ENCODE measurements at places on chromosomes 2 and 18.

- no peak for DNase-seq
Observed at GRCh38 chr18:59432803-59433597, 73.9 kb upstream of the LMAN1 start.

DNA sequence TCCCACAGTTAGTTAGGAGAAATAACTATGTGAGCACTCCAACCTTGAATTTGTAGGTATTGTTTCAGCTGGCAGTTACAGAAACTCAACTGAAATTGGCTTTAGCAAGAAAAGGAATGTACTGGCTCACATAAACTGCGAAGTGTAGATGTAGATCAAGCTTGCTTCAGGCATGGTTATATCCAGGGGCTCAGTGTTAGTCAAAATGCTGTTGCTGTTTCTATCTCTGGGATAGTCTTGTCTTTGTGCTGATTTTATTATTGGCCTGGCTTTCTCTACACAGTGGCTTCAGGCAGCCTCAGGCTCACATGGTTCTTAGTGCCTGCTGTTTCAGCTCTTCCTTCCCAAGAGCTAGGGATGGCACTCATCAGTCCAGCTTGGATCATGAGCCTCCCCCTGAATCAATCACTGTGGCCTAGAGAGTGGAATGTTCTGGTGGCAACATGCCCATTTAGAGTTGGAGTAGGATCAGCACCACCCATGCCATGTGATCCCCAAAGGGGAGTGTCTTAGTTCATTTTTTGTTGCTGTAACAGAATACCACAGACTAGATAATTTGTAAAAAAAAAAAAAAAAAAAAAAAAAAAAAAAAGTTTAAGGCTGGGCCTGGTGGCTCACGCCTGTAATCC is 69.1 kb upstream of the FOXI3 start:
- no peak for DNase-seq

GRCh38 chr2:225117051-225117716 is 74.9 kb upstream of the DOCK10 start:
- no peak for DNase-seq

DNA sequence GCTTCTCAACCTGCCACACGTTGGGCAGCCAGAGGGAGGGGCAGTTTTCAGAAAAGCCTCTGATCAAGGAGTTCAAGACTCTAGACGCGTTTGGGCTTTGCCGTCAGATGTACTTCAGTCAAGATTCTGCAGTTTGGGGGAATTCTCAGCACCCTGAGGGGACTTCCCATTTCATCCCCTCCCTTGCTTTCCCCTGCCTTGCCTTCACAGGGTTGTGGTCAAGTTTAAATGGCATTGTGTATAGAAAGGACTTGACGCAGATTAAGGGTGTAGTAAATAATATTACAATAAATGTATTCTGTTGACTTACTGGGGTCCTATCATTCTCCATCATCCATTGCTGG is 198.3 kb upstream of the NABP1 start:
- DNase-seq = peak; percentile 16

DNA sequence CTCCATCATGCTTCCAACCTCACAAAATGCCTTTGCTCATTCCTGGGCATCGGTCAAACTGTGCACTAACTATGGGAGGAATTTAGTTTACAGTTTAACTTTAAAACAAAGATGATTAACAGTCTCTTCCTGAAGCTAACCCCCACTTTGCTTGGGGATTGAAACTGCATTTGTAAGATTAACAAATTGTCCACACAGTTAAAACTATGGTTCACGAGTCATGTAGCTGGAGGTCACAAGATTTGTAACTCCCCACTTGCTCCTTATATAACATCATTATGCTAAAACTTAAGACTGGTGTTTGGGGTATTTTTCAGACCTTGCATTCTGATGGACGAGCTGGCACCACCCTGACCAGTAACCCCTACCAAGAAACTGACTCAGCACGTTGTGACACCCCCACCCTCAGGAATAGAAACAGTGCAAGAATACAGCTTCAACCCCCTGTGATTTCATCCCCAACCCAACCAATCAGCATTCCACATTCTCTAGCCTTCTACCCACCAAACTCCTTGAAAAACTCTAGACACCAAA is 252.3 kb downstream of the MBD5 start:
- DNase-seq = no peak

DNA sequence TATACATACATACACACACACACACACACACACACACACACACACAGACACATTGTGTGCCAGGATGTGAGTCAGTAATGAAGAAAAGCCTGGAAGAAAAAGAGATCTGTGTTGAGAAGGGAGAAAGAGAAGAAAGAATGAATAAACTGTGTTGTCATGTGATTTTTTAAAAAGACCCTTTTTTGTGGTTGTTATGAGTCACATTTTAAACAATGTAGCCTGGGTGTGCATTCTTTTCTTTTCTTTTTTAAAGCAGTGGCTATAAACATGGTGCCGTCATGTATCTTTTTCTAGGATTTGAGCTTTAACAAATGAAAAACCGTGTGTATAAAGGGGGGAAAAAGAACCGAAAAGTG is 87.2 kb downstream of the NRP2 start:
- DNase-seq = no peak

- no peak for DNase-seq
Observed at GRCh38 chr2:174635776-174636404, 38.3 kb upstream of the WIPF1 start.

DNA sequence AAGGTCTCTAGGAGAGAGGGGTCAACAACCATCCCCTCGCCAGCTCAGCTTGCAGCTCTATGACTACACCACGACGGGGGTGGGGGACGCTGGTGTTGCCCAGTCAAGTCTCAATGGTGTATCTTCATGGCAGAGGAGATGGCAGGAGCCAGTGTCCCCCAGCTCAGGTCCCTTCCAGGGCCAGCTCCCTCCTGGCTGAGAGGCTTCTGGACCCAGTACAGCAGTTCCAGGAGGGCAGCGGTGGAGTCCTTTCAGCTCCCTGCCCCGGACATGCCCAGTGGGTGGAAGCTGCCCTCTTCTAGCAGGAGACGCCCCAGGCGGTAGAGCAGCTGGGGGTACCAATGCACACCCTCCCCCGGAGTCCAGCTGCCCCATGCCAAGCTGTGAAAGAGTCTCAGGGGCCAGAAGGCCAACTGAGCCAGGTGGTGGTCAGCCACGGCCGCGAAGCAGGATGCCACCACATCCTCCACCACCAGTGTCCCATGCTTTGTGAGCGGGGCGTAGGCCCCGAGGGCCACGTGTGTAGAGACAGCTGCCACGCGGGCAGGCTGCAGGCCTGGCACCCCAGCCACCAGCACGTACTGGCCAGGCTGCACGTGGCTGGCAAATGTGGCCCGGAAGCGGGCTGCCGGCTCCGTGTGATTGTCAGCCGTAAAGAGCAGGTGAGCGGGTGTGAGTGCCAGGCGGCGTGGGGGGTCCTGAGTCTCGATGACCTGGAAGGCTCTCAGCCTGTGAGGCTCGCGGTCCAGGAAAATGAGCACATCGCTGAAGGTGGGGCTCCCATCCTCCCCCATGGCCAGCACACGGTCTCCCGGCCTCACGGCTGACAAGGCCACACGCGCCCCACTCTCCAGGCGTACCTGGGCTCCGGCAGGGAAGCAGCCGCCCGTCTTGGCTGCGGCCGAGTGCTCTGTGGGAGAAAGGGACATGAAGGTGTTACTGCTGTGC is 5.5 kb downstream of the IHH start:
- DNase-seq = no peak

- DNase-seq = no peak
Observed at GRCh38 chr2:201137505-201138400, 21.8 kb downstream of the CFLAR start.

DNA sequence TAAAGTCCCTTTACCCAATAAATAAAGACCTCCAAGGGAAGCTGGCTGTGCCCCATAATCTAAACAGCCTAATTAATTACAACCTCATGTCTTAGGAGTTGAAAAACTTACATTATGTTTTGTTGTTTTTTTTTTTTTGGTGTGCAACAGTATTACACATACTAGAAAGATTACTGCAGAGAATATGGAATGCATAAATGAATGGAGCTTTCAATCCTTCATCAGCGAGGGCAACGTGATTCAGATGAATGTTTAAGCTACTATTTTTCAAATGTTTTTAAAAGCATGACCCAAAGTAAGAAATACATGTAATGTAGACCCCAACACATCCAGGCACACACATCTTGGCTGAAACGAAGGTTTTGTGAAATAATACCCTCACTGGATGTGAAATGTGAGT is 167.1 kb upstream of the FN1 start:
- no peak for DNase-seq

DNA sequence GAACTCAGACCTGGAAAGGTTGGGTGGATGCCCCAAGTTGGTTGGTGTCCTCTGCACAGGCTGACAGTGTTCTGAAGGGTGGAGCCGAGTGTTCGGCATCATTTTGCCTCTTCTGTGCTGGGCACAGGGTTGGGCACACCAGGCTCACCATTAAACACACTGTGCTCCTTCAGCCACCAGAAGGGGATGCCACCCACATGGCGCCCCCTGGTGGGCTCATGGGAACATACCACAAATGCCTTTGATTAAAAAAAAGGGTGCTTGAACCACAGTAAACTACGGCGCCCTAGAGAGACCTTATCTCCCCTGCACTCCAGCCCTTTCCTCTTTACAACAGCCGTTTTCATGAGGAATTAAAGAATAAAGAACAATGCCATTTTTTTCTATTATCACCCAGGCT is 89.4 kb downstream of the CELF4 start:
- no peak for DNase-seq

DNA sequence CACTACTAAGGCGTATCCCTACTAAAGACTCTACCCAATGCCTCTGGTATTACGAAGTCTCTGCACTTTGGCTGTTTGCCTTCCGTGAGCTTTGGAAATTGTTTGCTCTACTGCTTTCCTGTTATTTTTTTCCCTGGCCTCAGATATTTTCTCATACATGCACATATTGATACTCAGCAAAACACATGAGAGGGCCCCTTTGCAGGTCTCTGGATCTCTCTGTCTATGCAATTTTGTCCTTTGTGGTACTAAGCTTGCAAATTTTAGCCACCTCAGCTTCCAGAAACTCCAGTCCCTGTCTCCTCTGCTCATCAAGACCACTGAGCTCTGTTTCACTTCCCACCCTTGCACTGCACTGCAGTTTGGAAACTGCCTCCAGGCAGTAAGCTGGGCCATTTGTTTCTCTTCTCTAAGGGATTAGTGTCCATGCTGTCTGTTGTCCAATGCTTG is 46.6 kb downstream of the TAF1B start:
- no peak for DNase-seq

- DNase-seq = no peak
Observed at GRCh38 chr2:171158790-171159371, 1.8 kb downstream of the TLK1 start.

GRCh38 chr2:72109291-72109690 is 38.4 kb downstream of the CYP26B1 start:
- DNase-seq = no peak

DNA sequence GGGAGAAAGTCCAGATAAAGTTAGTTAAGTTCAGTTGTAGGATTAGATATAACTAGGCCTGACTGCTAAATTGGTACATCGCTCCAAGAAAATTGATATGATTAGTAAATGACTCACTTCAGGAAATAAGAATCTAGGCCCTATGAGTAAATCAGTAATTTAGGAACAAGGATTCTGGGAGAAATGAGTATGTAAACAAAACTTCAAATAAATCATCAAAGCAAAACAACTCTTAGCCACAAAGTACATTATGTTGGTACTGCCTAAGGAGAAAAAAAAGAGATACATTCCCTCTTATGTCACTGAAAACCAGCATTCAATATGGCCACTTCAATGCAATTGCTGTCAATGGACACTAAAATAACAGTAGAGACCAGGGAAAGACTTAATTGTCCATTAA is 529.1 kb downstream of the ZNF804A start:
- DNase-seq = no peak

DNA sequence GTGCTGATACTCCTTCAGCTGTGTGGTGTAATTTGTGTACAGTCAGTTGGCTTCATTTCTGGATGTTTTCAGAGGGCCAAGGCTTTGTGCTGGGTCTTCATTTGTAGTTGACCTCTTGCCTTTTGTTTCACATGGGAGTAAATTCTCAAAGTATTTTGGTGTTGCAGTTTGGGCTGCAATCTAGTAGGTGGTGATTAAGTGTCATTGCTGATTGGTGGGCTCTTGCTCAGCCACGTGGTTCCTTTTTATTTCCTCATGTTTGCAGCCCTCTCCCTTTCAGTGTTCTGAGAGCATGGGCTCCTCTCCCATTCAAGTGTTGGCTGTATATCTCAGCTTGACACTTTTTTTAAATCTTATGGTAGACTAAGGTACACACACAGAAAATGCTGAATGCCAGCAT is 96.8 kb downstream of the SNTG2 start:
- no peak for DNase-seq

- DNase-seq = no peak
Observed at GRCh38 chr2:235950473-235950809, 217.7 kb downstream of the GBX2 start.

Data from activated B cell treated with CpG ODN at 0.5 μM for 24 hours (primary cell).